ENCODE measurements at places on chromosomes 5 and 9. TPM values are rescaled to one million over a fixed set of nuclear protein-coding genes. Genes with fewer than 3 reads are reported as not detected.

GRCh38 chr9:132488626-132489025, 78.6 kb downstream of the CFAP77 start:
- DNase-seq, result no peak

DNA sequence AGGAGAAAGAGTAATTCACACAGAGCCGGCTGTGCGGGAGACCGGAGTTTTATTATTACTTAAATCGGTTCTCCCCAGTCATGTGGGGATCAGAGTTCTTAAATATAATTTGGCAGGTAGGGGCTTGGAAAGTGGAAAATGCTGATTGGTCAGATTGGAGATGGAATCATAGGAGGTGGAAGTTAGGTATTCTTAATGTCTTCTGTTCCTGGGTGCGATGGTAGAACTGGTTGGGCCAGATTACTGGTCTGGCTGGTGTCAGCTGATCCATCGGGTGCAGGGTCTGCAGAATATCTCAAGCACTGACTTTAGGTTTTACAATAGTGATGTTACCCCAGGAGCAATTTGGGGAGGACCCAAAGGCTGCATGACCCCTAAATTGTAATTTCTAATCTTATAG, 4.6 kb upstream of the CERCAM start:
- DNase-seq, result no peak

- DNase-seq, result no peak
Measured at GRCh38 chr5:6676702-6677101, 36.5 kb upstream of the TENT4A start.

- DNase-seq, result peak; percentile 45
Measured at GRCh38 chr5:139863855-139864558, 68.4 kb downstream of the PSD2 start.

DNA sequence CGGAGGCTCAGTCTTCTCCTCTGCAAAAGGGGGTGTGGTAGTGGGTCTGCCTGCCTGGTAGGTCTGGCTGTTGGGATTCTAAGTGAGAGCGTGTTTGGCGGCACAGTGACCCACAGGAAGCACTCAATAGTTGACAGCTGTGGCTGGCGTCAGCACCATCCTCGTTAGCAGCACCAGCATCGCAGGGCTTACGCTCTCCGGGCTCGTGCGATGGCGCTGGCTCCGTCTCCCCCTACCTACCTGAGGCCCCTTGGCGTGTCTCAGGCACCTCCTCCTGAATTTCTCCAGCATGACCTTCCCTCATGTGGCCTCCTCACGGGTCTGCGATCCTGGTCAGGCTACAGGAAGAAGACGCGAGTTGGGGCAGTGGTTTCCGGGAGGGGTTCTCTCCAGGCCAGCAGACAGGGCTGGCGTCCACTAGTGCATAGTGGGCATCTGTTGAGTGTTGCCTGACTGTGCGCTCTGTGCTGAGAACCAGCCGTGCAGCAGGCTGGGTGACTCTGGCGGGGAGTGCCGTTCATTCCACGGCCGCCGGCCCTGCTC, 66.9 kb downstream of the HMCN2 start:
- DNase-seq, result no peak

Gene SOWAHA
- not detected for polyA plus RNA-seq

- no peak for DNase-seq
Measured at GRCh38 chr5:77863181-77863580, 87.0 kb upstream of the TBCA start.

GRCh38 chr5:152124409-152125041, 199.9 kb upstream of the GLRA1 start:
- DNase-seq, result no peak

Gene FASTKD3
- polyA plus RNA-seq, result 12.2 TPM

Gene AK8
- polyA plus RNA-seq, result 0.81 TPM

Gene OR1Q1
- polyA plus RNA-seq, result not detected

DNA sequence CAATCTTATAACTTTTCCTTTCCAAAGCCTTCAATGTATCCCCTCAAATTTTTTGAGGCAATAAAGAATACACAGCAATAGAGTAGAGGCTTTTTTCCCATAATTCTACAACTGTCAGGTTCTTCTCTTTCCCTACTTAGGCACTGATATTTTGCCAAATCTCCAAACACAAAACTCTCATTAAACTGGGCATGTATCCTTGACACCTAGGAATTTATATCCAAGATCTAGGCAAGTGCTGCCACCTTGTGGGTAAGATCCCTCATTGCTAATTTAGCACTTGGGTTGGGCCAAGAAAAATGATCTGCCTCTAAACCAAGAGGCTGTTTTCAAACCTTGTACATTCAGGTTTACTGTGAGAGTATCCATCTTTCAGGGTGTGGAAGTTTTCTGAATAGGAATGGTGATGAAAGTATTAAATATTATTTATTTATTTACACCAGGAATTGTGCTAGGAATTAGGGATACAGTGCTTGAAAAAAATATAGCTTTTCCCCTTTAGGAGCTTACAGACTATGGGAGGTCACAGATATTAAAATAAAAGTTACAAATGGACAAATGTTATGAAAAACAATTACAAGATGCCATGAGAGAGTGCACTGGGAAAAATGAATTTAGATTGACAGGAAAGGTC, 17.6 kb downstream of the TSTD2 start:
- DNase-seq, result peak; percentile 42

DNA sequence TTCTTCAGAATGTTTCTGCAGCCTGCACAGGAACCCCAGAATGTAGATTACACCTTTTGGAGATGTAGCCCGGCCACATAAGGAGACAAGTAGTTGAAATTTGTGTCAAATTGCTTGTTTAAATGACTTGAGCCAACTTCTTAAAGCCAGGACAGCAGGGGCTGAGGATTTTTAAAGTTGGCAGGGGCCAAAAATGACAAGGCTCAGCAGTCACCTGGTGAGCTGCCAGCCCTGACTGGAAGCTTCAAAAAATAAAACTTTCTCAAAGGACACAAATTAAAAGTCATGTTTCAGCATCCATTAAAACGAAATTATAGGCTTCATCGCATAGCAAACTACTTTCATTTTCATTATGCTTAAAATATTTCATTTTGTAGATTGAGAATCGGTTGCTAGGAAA, 340.3 kb upstream of the WWC1 start:
- no peak for DNase-seq

DNA sequence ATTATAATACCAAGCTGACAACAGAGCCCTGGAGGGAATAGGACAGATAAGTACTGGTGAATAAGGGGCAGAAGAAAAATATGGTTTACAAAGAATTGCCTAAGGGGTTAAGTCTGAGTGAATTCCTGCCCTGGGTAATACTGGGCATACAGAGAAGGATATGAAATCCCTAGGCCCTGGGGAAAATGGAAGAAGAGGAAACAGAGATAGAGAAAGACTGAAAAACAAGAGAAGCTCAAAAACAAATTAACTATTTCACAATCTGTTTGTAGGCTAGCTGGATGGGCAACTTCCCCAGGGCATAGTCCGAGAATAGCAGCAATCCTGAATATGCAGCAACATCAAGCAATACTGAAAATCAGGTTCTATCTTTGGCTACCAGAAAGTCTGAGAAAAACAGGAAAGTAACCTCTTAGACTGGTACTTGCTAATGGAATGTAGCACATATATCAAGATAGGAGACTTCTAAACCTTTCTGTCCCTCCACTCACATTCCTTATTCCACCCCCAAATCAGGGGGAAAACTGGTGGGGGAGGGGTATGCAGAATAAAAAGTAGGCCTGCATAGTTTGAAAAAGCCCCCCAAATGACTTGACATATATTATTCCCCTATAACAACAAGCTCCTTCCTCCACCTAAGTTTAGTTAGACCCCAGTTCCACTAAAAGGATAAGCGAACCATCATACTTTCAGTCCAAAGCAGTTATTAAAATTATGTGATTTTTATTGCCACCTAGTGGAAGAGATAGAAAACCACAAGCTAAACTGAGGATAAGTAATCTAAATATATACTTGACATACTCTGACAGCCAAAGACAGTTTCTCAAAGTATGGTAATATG, 20.6 kb downstream of the SLC38A9 start:
- peak; percentile 31 for DNase-seq

Gene SLC6A18
- polyA plus RNA-seq, result not detected

Gene FOXI1
- polyA plus RNA-seq, result not detected

- DNase-seq, result no peak
Measured at GRCh38 chr9:8651846-8652215, 852.3 kb upstream of the DMAC1 start.

DNA sequence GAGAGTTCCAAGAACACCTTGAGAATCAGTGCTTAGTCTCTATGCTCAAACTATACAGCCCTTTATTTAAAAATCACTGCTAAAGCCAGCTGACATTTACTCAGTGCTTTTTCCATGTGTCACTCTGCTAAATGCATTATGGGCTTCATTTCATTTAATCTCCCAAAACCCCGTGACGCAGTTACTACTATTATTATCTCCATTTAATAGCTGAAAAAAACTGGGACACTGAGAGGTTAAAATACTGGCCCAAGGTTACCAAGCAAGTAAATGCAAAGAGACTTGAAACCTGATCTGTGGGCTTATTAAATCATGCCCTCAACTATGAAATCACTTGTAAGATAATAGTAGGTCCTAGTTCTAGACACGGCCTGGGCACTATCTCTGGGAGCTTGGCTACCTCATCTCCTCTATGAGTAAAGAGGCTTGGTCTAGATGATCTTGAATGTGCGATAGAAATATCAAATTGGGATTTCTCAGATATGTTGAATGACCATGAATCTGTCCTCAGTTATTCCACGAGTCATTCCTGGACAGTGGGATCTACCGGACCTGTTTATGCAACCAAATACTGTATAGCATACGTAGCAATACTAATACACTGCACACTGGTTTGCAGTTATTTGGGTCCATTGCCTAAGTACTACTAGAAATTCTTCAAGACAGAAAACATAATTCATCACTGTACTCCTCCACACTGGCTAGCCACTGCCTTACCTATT, 32.3 kb downstream of the MARCHF11 start:
- no peak for DNase-seq

GRCh38 chr5:140153905-140154304, 21.1 kb upstream of the CYSTM1 start:
- no peak for DNase-seq

Gene IFNA21
- not detected for polyA plus RNA-seq

GRCh38 chr5:53071298-53071697, 38.3 kb downstream of the MOCS2 start:
- DNase-seq, result no peak

GRCh38 chr5:79200573-79201183, 35.3 kb upstream of the JMY start:
- DNase-seq, result no peak

- peak; percentile 28 for DNase-seq
Measured at GRCh38 chr5:90131383-90132133, 278.0 kb downstream of the CETN3 start.

Gene UBE2QL1
- not detected for polyA plus RNA-seq

Gene PCDHGA12
- not detected for polyA plus RNA-seq

DNA sequence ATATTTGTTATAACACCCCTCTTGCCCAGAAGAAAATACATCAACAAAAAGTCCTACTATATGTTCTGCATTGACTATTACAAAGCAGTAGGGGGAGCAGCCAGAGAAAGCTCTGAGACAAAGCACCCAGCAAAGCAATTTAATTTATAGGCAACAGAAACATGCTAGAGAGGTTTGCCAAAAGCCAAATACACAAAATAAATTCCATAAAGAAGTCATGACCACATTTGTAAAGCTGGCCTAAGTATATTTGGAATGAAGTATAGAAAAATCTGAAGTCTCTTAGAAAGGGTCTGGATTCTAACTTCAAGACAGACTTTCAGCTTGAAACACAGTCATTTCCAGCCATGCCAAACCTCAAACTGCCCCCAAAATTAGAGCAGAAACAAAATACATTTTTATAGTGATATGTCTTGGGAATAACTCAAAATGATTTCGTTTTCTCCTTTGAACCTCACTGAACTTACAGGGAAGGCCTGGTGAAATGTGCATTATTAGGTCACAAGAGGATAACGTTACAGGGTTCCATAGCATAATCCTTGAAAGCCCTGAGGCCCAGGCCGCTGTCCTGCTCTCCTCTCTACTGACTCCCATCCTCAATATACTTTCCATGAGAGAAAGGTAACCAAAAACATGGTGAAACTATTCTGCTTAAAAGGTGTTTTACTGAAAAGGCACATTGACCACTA, 451.8 kb downstream of the RAB3C start:
- DNase-seq, result peak; percentile 6

GRCh38 chr9:6024035-6024554, 8.7 kb upstream of the RANBP6 start:
- DNase-seq, result peak; percentile 26

Gene UBE2B
- 80.0 TPM for polyA plus RNA-seq

GRCh38 chr9:130150779-130151382, 21.3 kb upstream of the NCS1 start:
- no peak for DNase-seq

Gene IL11RA
- 3.2 TPM for polyA plus RNA-seq

DNA sequence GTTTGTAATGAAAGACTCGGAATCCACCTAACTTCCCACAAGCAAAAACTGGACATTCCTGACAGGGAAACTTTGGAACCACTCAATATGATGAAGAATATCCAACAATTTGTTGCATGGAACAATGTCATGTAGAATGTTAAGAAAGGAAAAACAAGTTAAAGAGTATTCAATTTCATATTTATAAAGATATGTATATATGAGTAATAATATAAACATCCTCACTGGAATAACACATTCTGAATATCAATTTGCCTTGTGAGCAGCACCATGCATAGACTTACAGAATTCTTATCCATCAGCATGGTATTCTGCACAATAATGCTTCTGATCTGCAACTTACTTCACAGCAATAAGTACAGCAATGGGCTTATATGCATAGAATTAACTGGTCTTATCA, 650.3 kb downstream of the SEMA5A start:
- DNase-seq, result no peak

- DNase-seq, result no peak
Measured at GRCh38 chr5:1246711-1247431, 21.7 kb downstream of the SLC6A18 start.

- no peak for DNase-seq
Measured at GRCh38 chr9:87569518-87569917, 71.9 kb downstream of the DAPK1 start.

DNA sequence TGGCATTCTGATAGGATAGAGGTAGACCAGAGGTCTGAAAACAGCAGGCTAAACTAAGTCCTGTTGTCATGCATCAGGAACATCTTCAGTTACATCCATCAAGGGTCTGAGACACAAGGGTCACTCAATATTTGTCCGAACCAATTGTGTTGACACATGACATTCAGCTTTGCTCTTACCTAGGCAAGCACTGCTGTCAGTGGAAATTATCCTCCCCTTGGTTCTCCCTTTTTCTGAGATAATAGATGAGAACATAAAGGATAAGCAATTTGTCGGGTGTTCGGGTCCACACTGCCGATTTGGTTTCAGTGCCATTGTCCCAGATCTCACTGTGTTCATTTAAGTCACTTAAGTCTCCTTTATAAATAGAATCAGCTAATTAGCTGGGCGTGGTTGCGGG, 148.3 kb upstream of the MSX2 start:
- DNase-seq, result no peak

DNA sequence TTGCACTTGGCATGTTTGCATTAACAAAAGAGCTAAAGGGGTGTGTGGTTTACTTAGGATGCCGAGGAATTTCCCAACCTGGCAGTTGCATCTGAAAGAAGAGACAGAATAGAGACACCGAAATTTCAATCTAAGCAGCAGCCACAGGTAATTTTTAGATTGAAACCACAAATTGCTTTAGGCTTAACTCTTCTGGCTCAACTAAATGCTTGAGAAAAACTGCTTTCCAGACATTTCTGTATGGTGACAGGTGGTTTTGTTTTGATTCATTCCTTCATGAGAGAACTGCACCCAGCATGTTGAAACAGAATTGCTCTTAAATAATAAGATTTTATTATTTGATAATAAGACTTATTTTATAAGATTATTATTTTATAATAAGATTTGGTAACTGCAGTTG, 21.5 kb downstream of the SECISBP2 start:
- no peak for DNase-seq

- DNase-seq, result no peak
Measured at GRCh38 chr9:76868897-76869296, 37.0 kb downstream of the PRUNE2 start.
